Stimulated activated CD4-positive, alpha-beta T cell treated with anti-CD3 and anti-CD28 coated beads, TNF-alpha, amount 100 ng/mL, for 24 hours (primary cell): ENCODE measurements at places on chromosomes 7 and 10.

GRCh38 chr10:7890781-7891180 lies 72.5 kb downstream of the TAF3 start:
- no peak for DNase-seq

DNA sequence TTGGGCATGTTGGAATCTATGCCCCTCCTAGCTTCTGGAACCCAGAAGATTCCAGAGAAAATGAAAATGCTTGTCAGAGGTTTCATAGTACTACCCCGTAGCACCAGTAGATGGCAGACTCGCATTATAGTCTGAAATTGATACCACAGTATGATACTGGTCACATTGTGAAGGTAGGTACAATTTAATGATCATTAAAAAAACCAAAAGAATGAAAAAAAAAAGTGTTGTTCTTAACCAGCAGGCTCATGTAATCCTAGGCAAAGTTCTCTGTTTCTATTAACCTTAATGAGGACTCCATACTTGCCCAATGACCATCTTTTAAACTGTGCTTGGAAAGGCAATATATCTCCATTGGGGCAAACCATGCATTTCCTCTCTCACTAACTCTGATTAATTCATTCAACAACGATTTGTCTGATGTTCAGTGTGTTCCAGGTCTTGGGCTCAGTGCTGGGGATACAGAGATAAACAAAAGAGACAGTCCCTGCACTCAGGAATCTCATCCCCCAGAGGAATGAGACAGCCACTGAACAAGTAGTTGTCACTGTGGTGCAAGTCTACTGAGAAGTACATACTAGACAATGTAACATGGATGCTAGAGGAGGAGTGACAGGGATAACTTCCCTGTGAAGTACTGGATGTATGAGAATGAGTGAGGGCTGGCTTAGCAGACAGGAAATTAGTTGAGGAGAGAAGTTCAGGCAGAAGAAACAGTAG lies 223.5 kb upstream of the PHYHIPL start:
- no peak for DNase-seq

GRCh38 chr10:101803511-101803910 lies 14.7 kb downstream of the OGA start:
- DNase-seq: no peak

GRCh38 chr7:47576866-47577306 lies 5.0 kb downstream of the TNS3 start:
- DNase-seq: no peak
